Lung (tissue), 17 donors: ENCODE measurements at places on chromosomes 2 and 18. TPM values are rescaled to one million over a fixed set of nuclear protein-coding genes. Genes with fewer than 3 reads are reported as not detected.

Gene IL36G
- not detected for total RNA-seq

Gene MROH2A
- 0.80 TPM for total RNA-seq

DNA sequence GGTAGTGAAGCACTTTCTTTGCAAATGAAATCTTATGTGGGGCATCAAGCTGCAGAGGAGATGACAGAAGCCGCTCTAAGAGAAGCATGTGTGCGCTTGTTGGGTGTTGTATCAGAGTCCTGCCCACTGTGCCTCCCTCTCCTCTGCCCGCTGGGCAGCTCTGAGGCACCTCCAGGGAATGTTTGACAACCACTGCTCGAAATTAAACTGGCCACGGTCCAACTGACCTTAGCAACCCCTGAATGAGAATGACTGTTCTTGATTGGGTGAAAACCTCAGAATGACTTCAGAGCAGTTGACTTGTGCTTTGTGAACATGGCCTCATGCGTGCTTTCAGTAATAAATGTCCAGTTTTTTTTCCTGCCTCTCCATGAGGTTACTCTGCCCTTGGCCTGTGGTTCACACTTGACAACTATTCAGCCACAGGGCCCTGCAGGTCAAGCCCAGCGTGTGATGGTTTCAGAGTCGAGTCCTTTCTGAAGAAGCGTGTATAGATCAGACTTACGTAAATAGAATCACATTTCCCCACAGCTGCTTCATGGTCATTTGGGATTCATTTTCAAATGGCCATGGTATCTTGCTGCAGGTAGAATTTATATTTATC, 94.9 kb downstream of the SLC4A3 start:
- DNase-seq = no peak

DNA sequence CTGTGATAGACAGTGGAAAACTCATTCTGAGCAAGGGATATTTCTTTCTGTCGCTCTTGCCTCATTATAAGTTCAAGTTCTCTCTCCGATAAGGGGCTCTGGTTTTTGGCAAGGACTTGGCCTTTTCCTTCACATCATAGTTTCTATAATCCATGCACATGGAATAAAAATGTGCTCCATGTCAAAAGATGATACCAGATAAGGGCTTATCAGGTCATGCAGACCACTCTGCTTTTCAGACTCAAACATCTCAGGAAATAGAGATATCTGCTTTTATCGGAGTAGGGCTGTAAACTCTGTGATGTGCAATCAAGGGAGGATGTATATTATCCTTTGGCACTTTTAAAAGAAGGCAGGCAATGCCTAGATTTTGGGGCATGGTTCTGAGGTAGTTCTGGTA, 45.0 kb upstream of the DARS1 start:
- DNase-seq = no peak

Gene TMEM200C
- total RNA-seq = 1.3 TPM

Gene RABL2A
- total RNA-seq = 39.8 TPM

Gene COL4A3
- 21.1 TPM for total RNA-seq
